ENCODE measurements at places on chromosomes 2 and 18. TPM values are rescaled to one million over a fixed set of nuclear protein-coding genes. Genes with fewer than 3 reads are reported as not detected.

DNA sequence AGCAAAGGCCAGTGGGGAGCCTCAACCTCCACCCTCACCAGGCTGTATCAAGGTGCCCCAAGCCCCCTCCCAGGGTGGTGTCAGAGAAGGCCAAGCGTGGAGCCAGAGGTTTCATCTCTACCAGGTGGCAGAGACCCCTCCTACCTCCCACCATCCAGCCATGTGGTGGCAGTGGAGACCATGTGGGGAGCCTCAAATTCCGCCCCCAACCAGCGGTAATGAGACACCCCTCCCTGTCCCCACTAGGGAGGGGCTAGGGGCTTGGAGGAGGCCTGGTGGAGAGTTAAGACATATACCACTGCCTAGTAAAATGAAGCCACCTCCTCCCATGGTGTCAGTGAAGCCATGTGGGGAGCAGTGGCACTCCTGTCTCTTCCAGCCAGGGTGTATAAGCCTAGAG is 24.4 kb upstream of the YPEL5 start:
- no peak overlapping the region for H3K4me3 ChIP-seq
- no peaks in the 10 kb centered on the region for H3K4me1 ChIP-seq

CNDP1 gene
- 0.27 TPM for total RNA-seq

- H3K36me3 ChIP-seq: peaks cover 2% of the 10 kb centered on the region
- H3K4me1 ChIP-seq: peaks cover 17% of the 10 kb centered on the region
- DNase-seq: no peak
- H3K27me3 ChIP-seq: no peaks in the 10 kb centered on the region
Measured at GRCh38 chr18:10851824-10852319, 297.5 kb downstream of the PIEZO2 start.

MXD1 gene
- total RNA-seq: 15.8 TPM

DNA sequence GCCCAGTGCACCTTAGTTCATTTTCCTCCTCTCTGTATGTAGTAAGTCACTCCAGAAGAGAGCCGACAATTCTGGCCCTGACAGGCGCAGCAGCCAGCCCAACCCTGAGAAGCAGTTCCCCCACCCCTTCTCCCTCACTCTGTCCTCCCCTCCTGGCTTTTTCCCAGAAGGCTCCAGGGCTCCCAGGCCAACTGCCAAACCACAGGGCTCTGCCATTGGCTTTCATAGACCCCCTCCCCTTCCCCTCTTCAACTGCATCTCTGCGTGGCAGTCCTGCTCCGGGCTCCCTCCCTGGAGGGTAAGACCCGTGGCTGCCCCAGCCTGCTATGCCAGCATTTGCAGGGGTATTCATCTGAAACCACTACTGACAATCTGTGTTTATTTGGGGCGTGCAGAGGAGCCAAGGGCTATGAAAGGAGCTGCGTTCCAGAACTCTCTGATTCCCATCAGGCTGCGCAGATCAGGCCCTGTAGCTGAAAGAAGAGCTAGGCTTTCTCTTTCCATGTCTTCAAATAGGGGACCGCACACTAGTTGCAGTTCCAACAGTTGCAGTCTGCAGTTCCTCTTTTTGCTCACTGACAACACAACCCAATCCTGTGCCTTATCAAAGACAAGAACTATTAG is 388.6 kb upstream of the TNP1 start:
- no peak overlapping the region for H3K27ac ChIP-seq
- peak; percentile 33 for DNase-seq
- H3K4me1 ChIP-seq: peaks cover 8% of the 10 kb centered on the region
- H3K27me3 ChIP-seq: no peaks in the 10 kb centered on the region
- no peak overlapping the region for H3K4me3 ChIP-seq

ANKRD62 gene
- 0.17 TPM for total RNA-seq

RESP18 gene
- total RNA-seq: not detected

- peak overlapping the region; percentile 98 for H3K4me3 ChIP-seq
- no peak overlapping the region for H3K27ac ChIP-seq
- H3K36me3 ChIP-seq: no peaks in the 10 kb centered on the region
- peak; percentile 63 for DNase-seq
Measured at GRCh38 chr2:195659982-195660890, 3.2 kb downstream of the SLC39A10 start.
